ENCODE measurements at places on chromosomes 16 and 17.

- DNase-seq: no peak
These were observed 26.3 kb upstream of the CLEC18B start for GRCh38 chr16:74447578-74447977.

DNA sequence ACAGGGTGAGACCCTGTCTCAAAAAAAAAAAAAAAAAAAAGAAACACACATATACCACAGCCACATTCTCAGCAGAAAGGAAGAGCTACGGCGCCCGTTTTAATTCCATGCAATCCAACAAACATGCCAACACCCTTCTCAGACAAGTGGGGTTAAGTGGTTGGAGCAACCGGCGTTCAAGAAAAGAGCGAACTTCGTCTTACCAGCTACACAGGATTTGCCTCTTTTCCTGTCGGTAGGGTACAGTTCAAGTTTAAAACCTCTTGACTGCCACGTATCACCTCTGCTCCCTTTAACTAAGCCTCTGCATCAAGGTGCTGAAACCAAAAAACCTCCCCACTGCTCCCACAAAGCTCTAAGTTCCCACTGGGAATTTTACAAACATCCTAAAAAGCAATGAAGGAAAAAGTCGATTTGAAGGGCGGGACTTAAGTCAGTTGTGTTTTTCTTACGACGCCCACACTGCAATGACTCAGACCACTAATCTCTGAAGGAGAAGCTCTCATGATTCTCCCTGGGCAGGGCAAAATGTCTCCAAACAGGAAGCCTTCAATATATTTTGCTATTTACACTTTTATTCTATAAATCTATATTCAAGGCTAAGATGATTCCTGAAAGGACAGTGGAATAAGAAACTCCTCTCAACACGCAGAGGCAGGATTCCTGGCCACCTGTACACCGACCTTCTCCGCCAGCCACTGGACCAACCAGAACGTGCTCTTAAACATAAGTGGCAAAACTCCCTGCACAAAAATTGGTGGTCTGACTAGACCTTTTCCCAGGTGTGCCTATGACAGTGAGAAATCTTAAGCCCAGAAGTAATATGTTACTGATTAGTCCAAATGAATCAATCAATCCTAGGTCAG is 18.8 kb downstream of the SRP68 start:
- no peak for DNase-seq

DNA sequence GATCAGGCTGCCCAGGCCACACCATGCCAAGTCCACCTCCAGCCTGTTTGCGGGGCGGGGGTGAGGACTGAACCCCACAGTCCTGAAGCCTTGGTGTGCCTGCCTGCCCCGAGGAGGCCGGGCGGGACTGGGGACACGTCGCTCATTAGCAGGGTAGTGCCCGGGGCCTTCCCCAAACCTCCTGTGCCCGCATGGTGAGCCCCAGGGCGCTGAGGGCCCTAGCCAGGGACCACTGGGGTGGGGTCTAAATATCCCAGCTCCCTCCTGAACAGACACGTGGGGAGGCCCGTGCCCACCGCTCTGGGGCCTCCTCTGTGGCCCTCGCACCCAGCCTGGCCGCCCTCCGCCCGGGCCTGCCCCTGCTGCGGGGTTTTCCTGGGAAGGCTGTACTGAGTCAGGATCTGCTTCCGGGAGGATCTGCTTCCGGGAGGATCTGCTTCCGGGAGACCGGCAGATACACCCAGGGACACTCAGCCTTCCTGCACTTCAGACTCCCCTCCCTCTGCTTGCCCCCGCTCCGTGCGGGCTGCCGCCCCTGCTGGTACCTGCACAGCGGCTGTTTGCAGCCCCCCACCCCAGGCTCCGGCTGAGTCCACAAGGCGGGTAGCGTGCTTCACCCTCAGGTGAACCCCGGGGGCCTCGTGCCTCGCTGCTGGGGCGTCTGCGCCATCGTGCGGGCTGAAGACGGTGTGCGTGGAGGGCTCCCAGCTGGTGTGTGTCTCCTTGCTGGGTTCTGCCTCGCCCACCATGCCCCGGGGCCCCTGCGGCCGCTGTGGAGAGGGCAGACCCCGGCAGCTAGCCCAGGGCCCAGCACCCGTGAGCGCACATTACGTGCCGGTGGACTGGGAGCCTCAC is 23.6 kb upstream of the CACNA1H start:
- no peak for DNase-seq

GRCh38 chr16:89256651-89257254 is 39.2 kb downstream of the ZNF778 start:
- peak; percentile 84 for DNase-seq

- no peak for DNase-seq
These were observed 3.9 kb downstream of the DHX33 start for GRCh38 chr17:5464717-5465507.

GRCh38 chr17:40796846-40797245 is 2.9 kb downstream of the KRT28 start:
- no peak for DNase-seq

GRCh38 chr17:29559640-29560039 is 7.2 kb downstream of the ABHD15 start:
- no peak for DNase-seq

DNA sequence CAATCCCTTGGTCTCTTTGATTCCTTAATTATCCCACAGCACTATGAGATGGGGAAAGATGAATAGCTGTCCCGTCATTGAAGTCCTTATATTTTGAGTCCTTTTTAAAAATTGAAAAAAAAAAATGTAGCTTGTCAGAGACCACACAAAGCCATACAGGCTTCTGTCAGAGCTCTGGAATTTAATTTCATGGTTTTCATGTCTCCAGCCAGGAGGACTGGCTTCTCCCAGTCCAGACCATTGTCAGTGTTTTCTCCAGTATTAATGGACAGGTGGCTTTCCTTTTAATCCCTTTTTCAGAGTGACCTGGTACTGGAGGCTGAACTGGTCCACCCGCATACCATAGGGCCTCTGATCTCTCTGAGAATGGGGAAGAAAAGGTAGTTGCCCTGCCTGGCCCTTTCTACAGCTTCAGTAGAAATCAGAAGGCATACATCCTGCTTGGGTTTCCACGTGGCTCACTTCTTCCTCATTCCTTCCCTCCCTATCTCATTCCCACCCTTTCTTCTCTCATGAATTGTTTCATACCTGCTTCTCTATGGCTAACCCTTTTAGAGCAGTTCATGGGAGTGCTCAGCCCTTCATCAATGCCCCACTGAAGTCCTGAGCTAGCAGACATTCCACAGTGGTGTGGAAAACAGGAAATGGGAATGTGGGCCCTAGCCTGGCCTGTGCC is 29.1 kb downstream of the TRIM16 start:
- DNase-seq: no peak

GRCh38 chr16:84306564-84306963 is 11.9 kb downstream of the WFDC1 start:
- DNase-seq: no peak

GRCh38 chr17:74374858-74375257 is 7.6 kb downstream of the GPR142 start:
- no peak for DNase-seq

GRCh38 chr17:22272363-22273146 is 580.2 kb downstream of the KCNJ18 start:
- DNase-seq: no peak

- no peak for DNase-seq
These were observed 17.4 kb downstream of the CNTNAP4 start for GRCh38 chr16:76294396-76295214.

DNA sequence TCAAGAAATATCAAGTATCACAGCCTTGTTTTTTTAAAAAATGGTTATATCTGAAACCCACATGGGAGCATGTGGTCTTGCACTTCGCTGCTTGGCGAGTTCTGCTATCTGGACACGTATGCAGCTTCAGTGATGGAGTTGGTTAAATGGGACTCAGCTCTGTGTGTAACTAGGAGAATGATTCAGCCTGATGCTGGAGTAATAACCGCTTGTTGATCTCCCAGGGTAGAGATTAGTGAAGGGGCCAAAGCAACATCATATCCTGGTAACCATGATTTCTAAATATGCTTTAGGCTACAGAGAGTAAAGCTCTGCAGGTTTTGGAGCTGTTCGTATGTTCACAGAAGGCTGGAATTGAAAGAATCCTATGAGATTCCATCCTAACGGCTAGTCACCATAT is 63.2 kb downstream of the IQCK start:
- DNase-seq: no peak

DNA sequence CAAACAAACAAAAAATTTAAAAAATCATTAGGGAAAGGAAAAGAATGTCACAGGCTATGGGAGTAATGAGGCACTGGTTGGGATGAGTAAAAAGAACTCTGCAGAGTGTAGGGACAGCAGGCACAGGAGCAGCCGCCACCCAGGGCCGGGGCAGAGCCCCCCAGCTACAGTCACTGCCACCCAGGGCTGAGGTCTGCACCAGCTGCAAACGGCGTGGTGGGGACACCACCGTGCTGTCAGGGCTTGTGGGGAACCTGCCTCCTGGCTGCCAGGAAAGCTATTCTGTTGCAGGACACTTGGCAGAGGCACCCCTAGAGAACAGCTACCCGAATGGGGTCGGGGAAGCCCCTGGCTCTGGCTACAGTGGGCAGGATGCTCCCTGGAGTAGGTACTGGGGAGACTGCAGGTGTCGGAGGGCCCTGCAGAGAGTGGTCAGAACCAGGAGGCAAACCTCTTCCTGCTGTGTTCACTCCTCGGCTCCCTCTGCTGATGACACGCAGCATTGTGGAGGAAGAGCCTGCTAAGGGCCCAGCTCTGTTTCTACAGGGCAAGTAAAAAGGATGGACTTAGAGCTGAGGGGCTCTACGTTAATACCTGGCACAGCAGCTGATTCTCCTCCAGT is 32.3 kb upstream of the CAPN15 start:
- no peak for DNase-seq

- DNase-seq: no peak
These were observed 330.3 kb downstream of the SEC14L1 start for GRCh38 chr17:77470800-77471733.

DNA sequence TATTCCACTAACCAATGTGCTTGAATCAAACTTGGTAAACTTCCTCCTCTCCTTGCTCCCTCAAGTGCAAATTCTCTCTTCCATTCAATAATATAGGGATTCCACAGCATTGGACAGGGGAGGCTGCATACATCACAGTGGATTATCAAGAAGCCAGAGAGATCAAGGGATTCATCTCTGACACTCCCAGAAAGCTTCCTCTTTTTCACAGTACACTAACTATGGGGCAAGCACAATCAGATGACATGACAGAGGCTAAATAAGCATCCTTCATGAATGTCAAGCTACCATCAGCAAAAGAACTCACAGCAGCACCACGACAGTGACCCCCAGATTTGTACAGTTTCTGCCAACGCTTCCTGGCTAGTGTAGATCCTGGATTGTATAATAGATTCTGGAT is 178.4 kb upstream of the C17orf78 start:
- no peak for DNase-seq

- DNase-seq: no peak
These were observed 89.8 kb upstream of the CES5A start for GRCh38 chr16:55964923-55965475.

GRCh38 chr17:75540923-75541503 is 15.5 kb downstream of the LLGL2 start:
- no peak for DNase-seq

DNA sequence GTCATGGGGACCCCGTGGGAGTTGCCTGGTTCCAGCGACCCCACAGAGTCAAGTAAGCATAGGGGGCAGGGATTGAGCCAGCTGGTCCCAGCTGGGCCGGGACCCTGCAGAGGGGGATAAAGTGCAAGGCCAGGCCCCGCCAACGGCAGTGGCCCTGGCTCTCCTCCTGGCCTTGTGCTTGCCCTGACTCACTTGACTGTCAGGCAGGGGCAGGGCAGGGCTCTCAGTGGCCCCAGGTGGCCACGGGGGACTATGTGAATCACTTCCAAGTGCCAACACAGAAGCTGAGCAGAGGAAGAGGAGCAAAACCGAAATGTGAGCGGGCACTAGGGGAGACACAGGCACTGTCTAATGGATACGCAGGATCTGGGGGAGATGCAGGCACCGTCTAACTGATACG is 21.6 kb upstream of the NCBP3 start:
- DNase-seq: no peak

GRCh38 chr17:18916816-18917500 is 35.0 kb upstream of the SLC5A10 start:
- no peak for DNase-seq

DNA sequence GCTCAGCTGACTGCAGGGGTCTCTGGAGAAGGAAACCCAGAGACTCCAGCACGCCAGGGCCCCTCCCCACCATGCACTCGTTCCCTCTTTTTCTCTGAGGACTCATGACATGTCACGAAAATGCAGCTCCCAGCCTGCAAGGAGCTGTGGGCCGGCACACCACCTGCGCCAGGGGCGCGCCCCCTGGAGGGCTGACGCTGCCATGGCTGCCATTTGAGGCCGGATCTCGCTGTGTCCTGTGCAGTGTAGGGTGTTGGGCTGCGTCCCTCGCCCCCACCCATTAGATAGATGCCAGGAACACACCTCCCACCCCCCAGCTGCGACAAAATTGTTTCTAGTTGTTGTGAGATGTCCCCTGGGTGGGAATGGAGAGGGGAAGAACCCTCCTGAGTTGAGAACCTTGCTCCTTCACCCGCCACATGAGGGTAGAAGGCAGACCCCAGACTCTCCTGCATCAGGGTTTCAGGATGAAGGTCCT is 8.2 kb downstream of the SYNGR2 start:
- no peak for DNase-seq

DNA sequence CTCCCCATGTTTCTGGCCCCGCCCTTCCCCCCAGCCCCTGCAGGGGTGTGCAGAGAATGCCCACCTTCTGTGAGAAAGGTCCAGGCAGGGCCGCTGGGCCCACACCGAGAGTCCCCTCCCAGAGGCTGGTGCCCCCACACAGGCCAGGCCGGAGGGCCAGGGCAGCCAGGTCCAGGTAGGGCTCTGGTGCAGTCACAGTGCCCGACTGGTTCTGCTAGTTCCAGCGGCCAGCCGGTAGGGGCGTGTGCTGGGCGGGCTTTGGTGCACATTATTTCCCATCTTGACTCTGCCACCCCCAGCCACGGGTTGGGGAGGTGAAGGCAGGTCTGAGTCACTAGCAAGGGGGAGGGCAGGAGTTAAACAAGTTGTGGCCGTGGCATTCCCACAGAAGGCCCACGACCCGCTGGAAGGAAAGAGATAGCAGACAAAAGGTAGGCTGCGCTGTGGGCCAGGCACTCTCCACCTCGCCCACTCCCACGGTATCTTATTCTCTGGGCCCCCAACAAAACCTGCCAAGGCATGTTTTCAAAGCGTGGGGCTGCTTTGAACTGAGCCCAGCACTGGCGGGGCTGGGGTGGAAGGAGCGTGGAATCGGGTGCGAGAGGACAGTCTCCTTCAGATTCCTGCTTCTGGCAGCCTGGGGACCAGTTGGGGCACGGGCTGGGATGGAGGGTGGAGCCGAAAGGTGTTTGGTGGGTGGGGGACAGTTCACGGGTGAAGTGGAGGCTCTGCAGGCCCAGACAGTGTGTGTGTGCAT is 1.9 kb downstream of the EPN3 start:
- DNase-seq: peak; percentile 66

DNA sequence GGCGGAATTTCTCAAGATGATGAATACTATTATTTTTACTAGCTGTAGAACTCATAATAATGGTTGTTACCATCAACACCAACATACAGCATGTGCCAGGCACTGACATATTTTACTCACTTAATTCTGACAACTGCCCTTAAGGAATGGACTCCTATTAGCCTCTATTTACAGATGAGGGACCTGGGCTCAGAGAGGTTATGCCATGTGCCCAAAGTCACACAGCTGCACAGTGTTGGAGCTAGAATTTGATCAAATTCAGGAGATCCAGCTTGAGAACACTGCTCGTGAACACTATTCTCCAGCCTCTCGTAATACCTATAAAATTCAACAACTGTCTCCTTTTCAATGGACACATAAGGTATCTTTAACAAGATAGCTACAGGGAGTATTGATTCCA is 97.2 kb downstream of the XYLT1 start:
- DNase-seq: no peak
